ENCODE measurements at places on chromosomes 1 and 21.

- no peak for DNase-seq
These were observed at the start of gene PTPRF for GRCh38 chr1:43530483-43531106. PTPRF (plus strand) TSS chr1:43530883; CDS start chr1:43545076, 14,193 bp downstream.

DNA sequence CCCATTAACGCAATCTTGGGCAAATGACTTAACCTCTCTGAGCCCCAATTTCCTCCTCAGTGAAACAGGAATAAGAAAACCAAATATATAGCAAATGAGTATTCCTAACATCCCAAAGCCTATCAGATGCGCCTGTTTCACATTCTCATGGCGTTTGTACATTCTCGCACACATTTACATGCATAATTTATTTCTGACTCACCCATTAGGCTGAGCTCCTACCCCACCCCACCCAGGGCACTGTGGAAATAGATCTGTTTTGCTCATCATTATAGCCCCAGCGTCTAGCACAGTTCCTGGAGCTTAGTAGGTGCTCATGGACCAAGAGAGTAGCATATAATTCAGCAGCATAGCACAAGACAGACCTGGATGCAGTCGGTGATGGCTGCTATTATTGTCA lies 146.1 kb upstream of the VANGL1 start:
- DNase-seq = no peak

- no peak for DNase-seq
These were observed 35.6 kb upstream of the ECE1 start for GRCh38 chr1:21325731-21326387.

- DNase-seq = no peak
These were observed 569 bp downstream of the ATF3 start for GRCh38 chr1:212608959-212609700.

- no peak for DNase-seq
These were observed 54.5 kb downstream of the PAPPA2 start for GRCh38 chr1:176517484-176517883.

DNA sequence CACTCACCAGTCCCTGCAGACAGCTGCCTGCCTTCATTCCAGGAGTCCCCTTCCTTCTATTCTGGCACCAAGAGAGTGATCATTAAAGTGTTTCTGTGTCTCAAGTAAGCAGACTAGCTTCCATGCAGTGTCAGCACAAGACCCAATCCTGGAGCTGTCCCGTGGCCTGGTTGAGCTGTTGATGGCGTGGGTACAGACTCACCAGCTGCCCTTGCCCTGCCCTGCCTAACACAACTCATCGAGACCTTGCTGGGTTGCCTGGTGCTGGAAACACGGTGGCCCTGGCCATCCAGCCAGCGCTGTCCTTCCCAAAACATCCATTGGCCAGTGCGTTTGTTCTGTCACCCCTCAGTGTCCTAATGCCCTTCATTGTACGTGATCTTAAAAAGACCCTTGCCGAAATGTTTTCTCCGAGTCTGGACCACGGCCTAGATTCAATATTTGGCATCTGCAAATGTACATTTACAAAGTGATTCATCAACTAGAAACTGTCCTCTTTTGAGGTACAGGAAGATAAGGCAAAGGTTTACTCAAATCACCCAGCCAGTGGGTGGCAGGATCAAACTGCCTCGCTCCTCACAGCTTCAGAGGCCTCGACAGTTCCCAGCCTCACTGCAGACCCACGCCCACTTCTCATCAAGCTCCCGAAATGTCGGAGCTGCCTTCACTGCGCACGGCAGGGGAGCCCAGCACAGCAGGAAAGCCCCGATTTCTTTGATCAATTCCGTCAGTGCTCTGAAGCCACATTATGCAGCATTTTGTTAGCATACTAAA lies 494.2 kb downstream of the KIF26B start:
- no peak for DNase-seq

DNA sequence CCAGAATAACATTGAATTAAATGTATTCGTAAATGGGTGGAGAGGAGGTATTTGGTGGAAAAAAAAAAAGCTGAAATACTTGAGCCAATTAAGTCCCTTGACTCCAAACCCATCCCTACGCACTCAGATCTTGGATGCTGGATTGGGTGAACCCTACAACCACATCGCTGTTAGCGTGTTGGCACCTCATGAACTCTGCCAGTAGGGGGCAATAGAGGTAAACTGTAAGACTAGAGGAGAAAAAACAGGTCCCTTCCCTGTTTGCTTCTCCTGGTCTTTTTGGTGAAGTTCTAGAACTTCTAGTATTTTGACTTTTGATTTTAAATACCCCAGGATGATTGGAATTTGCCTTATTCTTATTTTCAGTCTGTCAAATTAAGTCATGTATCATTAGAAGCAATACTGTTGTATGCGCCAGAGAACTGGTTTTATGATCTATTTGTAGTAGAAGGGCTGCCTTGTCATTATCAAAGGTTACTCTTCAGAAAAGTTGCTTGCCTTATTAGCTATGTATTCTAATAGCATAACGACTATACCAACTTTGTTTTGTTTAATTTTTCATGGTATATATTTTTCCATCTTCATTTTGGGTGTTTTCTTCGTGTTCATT lies 1.9 kb upstream of the OR13G1 start:
- DNase-seq = no peak

GRCh38 chr1:219544163-219544846 lies 68.6 kb downstream of the ZC3H11B start:
- no peak for DNase-seq

Measured in GM04504 (cell line).